ENCODE measurements at places on chromosomes 13 and 19.

GRCh38 chr19:57841122-57841763, 8.4 kb upstream of the ZNF587 start:
- DNase-seq = no peak

- DNase-seq = no peak
Measured at GRCh38 chr13:44769686-44770085, 193.6 kb upstream of the TSC22D1 start.

GRCh38 chr19:52492994-52493470, 34.4 kb upstream of the ZNF808 start:
- DNase-seq = no peak

DNA sequence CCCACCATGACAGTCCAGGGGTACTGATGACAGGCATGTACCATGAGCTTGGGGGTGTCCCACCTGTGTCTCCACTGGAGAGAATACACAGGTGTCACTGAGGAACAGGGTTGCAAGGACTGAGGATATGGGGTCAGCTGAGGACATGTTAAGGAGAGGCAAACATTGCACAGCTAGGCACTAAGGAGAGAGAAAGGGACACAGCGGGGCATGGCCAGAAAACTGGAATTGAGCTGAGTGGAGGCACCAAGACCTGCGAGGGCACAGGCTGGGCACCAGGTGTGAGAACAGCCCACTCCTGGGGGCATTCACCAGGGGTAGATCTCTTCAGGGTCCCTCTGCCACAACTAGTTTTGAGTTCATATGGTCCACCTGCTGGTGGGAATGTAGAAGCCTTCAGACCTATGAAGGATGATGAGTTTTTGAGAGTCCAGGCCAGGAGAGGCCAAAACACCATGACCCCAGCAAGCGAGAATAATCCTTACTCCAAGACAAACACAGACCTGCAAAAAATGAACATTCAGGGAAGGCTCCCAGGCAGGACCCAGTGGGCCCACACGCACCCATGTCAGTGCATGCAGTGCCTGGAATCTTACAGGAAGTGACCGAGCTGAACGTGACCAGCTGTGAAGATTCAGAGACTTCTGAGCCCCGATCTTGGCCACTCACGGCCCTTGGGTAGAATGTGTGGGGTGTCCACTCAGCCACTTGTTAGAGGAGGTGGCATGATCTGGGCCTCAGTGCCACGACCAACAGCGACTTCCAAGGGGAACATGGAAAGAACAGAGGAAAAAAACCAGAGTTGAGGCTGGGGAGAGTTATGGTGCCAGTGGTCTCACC, 1.4 kb upstream of the ZNF584 start:
- DNase-seq = no peak

DNA sequence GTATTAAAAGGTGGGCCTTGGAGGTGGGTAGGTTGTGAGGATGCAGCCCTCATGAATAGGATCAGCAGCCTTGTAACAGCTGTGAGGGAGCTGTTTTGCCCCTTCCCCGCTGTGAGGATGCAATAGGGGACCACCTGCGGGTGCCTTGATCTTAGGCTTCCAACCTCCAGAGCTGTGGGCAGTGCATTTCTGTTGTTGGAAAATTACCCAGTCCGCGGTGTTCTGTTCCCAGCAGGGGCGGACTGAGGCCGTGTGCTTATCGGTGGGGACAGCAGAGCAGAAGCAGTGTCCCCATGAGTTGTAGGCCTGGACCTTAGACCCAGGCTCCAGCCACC, 54.8 kb upstream of the TEX29 start:
- DNase-seq = no peak

DNA sequence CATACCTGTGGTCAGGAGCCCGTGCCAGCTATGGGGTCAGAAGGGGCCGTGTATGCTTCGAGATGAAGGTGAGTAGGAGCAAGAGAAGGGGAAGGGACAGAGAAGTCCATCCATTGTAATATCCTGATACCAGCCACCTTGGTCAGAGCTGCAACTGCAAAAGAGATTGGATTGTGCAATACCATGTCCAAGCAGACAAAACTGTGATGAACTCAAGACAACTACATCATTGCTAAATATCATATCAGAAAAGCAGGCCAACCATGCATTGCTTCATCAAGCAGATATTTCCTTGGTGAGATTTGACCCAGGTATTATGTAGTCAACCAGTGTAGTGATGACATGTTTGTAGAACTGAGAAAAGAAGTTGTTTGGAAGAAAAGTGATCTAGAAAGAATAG, 12.1 kb downstream of the HNRNPUL1 start:
- DNase-seq = no peak

GRCh38 chr19:40594657-40595091, 6.5 kb upstream of the LTBP4 start:
- peak; percentile 63 for DNase-seq

DNA sequence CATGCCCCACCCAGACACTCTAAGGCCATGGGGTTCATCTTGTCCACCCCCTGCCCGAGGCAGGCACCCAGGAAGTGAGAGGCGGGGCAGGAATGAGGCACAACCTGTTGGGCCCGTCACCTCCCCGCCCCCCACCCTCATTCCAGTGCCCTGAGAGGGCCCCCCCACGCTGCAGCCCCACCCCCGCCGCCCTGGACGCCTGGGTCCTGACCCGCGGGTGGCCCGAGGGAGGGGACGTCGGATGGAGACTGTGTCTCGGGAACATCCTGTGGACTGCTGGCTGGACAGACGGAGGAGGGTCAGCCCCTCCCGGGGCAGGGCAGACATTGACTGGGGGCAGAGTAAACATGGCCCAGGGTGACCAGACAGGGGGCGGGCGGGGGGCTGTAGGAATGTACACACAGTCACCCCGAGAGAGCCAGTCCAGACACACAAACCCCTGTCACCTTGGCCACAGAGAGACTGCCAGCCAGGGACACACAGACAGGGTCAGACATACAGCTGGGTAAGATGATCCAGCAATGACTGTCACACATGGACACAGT, 7.4 kb upstream of the JUNB start:
- no peak for DNase-seq

Data from fibroblast of skin of abdomen (primary cell).